ENCODE measurements at places on chromosomes 2 and 18.

DNA sequence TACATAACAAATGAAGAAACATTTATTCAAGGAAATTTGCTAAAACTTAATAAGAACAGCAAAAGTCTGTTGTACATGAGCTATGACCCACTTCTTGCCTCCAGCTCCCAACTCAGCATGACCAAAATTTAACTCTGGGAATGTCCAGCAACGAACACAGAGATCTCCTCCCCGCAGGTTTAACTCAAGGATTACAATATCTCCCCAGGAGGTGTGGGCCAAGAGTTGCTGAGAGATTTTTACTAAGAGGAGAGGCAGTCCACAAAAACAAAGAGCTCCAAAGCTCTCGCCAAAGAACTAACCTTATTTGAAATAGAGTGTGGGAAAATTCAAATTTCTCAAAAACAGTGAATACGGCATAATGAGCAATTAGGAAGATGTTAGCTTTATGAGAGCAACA is 318.5 kb downstream of the GRB14 start:
- no peak for DNase-seq

DNA sequence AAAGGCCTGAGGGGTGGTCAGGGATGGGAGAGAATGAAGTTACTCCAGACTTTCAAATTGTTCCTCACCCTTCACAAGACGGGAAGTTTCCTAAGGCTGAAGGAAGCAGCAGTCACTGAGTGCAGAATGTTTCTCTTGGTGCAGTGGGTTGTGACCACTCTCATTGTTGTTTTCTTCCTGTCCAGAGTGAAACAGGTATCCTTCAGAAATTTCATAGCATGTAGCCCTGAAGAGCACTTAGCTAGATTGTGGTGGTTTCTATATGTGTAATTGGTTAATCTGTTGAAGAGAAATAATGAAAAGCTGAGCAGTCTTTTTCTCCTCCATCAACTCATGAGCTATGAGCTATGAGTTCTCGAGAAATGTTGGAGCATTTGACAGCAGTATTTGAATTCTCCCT is 96.8 kb downstream of the GPD2 start:
- DNase-seq = no peak

GRCh38 chr18:60560071-60560470 is 187.5 kb upstream of the MC4R start:
- DNase-seq = no peak

GRCh38 chr2:241096979-241097378 is 5.1 kb downstream of the MTERF4 start:
- DNase-seq = no peak

DNA sequence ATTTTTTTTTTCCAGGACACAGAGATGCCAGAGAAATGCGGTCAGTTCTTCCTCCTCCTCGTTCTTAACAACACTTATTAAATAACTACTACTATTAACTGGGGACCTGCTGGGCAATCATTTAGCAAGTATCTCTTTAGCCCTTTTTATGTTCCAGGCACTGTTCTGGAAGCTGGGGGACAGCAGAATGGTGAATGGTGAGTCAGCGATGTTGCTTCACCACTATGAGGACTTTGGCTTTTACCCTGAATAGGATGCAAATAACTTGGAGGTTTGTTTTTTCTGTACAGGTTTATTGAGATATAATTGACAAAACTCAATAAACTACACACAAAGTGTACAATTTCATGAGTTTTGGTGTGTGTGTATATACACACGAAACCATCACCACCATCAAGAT is 179.9 kb upstream of the MSH6 start:
- DNase-seq = no peak

DNA sequence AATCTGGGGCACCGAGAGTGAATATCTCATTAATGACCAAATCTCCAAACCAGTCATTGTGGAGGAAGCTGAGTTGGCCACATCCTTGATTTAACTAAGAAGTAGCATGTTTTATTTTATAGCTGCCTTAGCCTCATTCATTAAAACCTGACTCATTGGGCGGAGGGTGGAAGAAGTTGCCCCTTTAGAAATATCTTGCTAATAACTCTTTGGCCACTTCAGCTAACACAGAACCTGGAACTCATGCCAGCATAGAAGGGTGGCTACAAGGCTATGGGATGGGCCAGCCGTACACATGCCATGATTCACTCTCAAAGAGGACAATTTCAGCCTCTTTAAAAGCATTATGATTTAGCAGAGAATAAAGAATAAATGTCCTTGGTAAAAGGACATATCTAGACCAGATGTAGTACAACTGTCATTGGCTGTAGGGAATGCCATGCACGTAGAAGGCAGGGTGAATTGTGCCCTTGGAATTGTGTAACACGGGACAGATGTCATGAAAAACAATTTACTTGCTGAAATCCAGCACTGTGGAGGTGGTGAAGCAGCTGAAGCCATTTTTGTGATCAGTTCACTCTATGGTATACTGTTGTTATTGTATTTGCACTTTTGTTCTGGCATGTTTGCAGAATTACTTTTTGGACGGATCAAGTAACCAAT is 330.0 kb downstream of the PLCL1 start:
- no peak for DNase-seq

GRCh38 chr2:223914324-223914723 is 30.8 kb downstream of the WDFY1 start:
- DNase-seq = no peak

DNA sequence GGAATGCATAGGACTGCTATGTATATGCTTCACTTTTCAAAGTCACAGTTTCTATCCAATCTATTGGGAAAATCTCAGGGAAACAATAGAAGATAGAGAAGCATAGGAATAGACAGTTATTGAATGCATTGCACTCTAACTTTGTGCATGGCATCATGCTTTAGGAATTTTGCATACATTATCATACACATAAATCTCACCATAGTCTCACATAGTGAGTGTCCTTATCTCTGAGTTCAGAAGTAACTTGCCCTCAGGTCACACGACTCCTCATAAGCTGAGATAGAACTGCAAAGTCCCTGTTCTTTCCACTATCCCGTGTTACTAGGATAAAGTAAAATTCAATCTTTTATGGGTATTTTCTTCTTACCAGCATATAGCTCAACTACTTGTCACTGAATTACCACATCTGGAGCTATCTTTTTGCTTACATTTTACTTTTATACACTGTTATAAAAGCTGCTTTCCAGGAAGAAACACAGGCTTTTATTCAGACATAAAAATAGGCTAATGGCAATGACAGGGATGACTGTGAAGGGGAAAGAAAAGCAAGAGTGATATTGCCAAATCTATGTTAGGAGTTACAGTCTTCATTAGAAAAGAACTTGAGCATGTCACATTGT is 666.9 kb downstream of the XIRP2 start:
- no peak for DNase-seq

GRCh38 chr2:222753251-222753824 is 81.9 kb downstream of the MOGAT1 start:
- DNase-seq = no peak

DNA sequence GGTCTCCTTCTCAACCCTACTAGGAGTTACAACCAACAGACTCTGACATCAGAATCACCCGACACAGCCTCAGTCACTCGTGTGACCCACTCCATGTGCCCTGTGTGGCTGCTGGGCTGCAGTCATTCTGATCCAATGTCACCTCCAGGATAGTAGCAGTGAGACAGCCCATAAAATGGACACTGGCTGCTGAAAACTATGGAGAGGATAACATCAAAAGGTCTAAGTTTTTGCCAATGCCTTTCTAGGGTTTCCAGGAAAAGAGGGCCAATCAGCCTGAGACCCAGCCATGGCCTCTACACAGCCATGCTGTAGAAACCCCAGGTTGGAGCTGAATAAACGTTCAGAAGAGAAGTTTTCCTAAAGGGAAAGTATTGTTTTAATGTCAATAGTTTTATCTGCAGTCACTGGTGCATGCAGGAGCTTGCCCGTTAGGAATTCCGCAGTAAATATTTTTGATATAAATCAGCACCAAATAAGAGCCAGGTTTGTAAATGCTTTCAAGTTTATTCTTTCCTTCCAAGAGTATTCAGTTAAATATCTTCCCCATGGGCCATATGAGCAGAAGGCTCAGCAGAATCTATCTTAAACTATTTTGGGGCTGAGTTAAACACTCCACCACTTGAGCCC is 92.2 kb upstream of the PID1 start:
- no peak for DNase-seq

DNA sequence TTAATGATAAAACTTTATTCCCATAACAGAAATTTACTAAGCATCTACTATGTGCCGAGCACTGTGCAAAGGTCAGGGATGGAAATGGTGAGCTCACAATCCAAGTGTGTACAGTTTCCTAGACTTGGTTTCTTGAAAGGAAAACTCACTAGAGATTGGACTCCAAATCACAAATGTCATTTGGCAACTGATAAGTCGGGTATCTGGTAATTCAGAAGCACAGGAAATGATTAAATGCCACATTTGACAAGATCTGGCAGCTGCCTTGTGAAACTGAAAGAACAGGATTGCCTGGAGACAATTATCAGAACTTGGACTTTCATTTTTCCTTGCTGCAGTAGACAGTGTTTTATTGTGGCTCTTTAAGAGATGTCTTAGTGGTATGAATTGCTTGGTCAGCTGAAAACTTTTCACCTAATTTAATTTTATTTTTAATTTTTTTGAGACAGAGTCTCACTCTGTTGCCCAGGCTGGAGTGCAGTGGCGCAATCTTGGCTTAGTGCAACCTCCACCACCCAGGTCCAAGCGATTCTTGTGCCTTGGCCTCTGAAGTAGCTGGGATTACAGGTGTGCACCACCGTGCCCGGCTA is 19.2 kb downstream of the ITGA6 start:
- no peak for DNase-seq

DNA sequence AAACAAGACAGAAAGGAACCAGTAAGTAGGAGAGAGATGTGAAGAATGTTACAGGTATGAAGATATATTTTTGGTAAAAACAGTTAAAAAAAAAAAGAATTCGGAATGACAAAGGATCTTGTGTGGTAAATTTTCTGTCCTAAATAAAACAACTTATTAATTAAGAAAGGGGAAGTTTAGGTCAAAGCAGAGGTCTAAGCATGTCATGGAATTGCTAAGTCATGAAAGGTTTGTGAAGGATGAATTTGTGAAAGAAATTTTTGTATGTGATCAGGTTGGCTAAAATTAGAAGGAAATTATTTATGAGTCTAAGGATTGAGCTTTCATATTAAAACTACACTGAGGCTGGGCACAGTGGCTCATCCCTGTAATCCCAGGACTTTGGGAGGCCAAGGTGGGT is 11.1 kb upstream of the ALPG start:
- DNase-seq = no peak

GRCh38 chr2:24872344-24873115 is 47.5 kb downstream of the ADCY3 start:
- no peak for DNase-seq

- no peak for DNase-seq
Measured at GRCh38 chr2:210963386-210963785, 407.0 kb downstream of the CPS1 start.

- peak; percentile 19 for DNase-seq
Measured at GRCh38 chr18:58493516-58494253, 135.2 kb downstream of the ALPK2 start.

DNA sequence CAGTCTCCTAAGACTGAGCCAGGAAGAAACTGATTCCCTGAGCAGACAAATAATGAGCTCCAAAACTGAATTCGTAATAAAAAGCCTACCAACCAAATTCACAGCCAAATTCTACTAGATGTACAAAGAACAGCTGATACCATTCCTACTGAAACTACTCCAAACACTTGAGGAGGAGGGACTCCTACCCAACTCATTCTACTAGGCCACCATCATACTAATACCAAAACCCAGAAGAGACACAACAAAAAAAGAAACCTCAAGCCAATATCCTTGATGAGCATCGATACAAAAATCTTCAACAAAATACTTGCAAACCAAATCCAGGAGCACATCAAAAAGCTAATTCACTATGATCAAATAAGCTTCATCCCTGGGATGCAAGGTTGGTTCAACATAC is 20.0 kb downstream of the RNU4ATAC start:
- DNase-seq = no peak

DNA sequence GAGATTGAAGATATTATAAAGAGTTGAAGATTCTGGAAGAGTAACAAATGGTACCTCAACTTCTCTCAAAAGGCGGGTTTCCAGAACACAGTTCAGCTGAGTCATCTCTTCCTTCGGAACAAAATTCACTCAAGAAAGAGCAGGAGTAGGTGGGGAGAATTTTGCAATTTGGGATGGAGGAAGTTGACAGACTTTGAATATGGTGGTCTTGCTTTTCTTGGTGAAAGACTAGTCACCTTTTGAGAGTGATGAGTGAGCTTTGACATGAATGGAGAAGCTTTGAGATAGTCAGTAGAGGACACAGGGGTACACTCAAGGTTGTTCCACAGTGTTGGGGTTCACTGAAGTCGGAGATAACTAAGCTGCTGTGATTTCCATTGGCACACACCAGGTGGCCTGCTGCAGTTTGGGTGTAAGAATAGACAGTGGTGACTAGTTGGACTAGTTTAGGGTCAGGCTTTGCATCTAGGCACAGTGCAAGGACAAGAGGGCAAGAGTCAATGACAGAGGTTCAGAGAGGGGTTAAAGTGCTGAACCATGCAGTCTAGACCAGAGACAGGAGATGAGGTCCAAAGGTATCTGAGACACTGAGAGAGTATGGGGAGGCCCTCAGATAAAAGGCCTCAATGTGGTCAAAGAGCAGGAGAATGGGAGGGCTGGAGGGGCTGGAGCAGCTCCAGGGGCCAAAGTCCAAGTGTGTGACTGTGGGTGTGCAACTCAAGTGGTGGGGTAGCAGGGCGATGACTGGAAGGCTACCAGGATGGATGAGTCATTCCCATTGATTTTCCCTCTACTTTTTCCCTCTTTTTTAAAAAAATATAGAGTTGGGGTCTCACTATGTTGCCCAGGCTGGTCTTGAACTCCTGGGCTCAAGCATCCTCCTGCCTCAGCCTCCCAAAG is 7.7 kb downstream of the CCL20 start:
- DNase-seq = no peak

- no peak for DNase-seq
Measured at GRCh38 chr2:37809525-37809924, 115.6 kb upstream of the RMDN2 start.

All from activated CD8-positive, alpha-beta memory T cell treated with anti-CD3 and anti-CD28 coated beads for 1 hour (primary cell).